ENCODE measurements at places on chromosomes 13 and 19.
A peak's percentile ranks its signal among the peaks of the same experiment; 100 is the strongest.

GRCh38 chr13:62879071-62879470 lies 1463.4 kb upstream of the PCDH20 start:
- no peak for DNase-seq

DNA sequence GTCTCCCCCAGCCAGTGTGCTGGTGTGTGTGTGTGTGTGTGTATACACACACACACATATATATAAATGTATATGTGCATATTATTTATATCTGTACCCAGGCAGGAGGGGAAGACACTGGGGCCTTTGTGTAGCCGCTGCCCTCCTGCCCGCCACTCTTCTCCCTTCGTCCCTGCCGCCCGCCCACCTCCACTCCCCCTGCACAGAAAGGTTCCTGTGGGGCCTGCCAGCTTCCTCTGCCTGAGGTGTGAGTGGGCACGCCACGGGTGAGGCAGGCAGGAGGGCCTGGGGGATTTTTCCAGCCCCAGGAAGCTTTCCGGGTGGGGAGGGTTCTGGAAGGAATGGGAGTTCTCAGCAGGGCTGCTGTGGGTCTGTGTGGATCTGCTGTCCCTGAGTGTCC lies 6.9 kb downstream of the IRF2BP1 start:
- DNase-seq, result no peak

DNA sequence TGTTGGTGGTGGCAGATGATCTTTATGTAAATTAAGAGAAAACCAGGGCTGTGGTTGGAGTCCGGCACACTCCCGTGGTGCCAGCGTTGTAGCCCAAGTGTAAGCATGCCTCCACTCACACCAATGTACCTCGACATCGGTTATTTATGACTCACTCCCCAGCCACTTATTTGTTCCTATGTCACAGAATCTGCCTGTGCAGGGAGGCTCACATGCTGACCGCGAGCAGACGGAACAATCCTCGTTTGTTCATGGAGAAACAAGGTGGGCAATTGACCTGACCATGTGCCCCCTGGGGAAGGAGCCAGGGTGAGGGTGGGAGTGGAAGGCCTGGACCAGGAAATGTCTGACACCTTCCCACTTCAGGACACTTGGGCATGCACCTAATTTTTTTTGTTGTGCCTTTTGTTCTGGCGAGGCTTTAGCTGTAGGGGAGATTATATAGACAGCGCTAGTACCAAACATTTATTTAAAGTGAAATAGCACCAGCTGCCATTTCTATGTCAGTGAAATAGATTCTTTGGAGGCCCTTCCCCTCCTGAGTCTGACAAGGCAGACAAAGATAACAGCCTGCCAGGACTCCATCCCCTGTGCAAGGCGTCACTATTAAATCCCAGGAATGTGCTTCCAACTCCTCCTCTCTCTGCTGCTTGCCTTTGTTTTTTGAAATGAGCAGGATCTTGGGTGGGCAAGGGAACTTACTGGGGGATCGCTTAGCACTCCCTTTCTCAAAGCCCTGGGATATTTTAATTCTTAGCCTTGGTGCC lies 394.2 kb downstream of the FGF9 start:
- no peak for DNase-seq

- no peak for DNase-seq
Measured at GRCh38 chr13:105936816-105937215, 598.6 kb downstream of the EFNB2 start.

GRCh38 chr13:111399334-111399733 lies 78.9 kb downstream of the TEX29 start:
- DNase-seq, result no peak

DNA sequence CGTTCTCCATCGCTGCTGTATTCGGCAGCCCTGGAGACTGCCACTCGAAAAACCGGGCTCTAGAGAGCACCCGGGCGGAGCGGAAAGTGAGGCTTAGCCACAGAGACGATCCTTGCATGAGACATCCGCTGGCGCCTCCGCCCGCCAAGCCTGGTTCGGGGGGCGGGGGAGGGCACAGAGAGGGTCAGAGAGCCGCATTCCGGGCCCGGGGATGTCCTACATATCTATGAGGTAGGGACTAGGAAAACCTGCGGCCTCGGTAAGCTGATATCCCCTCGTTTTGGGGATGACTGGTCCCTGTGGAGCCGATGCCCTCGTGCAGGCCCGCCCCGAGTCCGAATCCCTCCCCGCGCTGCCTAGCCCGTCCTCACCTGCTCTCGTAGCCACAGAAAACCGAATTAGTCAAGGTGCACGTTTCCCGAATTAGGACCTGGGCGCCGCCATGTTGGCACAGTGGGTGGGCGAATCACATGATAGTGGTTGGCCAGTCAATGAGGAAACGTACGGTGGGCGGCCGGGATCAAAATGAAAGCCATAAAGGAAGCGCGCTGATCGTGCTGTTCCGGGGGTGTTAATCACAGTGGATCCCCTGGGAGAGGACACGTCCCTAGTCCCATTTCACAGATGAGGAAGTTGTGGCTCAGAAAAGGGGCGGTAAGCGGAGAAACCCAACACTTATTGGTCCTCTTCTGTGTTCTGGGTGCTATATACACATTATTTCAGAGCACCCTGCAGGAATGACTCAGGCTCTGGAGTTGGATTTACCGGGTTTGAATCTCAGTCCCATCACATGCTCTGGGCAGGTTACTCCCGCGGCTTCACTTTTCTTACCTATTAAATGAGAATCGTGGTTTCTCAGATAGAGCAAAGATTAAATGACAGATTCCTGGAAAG lies at the start of gene TRMT1:
TRMT1 (minus strand) TSS at position 459 of the 894 bp plus-strand sequence; CDS start at position 118, 341 bp downstream.
- DNase-seq, result peak; percentile 66

DNA sequence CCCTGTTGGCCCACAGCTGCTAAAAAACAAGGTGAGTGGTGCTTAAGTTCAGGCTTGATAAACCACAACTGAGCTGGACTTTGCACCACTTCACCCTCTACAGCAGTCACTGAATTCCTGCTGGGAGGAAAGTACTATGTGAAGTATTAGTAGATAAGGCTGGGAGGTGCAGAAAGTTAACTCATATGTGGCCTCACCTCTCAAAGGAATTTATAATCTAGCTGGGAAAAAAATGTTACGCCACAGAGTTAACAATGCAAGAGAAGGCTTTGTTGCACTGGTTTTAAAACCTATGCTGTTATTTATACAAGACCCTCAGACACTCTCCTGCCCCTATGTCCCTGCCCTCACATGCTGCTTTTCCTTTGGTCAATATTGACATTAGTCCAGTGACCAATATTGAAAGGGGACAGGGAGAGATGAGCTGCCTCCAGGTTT lies 60.9 kb downstream of the LIG4 start:
- no peak for DNase-seq

DNA sequence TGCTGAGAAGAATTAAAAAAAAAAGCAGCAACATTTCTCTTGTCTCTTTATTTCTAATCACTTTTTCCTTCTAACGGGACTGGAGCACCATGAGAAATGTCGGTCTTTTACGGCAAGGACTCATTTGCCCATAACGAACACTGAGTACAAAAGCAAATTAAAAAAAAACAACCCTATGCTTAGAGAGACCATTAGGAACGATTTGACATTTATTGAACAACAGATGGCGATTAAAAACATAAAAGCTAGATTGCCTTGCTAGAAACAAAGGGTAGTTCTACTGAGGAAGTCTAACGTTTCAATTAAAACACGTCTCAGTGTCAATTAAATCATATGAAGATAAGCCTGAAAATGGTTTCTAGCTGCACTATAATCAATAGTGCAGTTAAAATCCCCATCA lies 51.1 kb downstream of the OLFM4 start:
- no peak for DNase-seq

DNA sequence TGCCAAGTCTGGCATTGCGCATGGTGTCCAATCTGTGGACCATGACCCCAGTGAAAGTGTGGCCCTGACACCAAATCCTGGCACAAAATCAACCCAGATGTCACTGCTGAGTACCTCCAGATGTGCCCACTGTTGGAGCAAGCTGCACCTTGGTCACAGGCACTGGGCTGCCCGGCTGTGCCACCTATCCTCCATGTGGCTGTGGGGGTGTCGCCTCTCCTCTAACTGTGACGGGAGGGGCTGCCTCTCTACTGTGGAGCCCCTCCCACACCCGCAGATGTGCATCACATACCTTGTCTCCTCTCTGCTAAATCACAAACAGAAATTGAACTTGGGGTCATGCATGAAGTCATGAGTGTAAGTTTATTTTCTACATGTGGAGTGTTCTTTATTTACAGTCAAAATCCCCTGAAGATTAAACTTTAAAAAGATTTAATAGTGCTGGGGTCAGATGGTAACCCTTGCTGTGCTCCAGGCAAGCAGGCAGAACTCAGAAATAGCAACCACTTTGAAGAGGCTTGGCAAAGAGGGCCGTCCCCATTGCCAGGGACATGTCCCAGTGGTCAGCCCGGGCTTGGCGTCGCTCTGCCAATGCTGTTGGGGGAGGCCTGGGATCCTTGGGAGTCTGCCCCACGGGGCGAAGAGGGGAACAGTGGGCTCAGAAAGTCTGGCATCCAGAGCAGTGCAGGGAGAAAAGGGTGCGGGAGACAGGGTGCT lies 46.4 kb upstream of the ZNF536 start:
- DNase-seq, result no peak

- no peak for DNase-seq
Measured at GRCh38 chr19:43799502-43800142, 2.6 kb downstream of the LYPD5 start.

DNA sequence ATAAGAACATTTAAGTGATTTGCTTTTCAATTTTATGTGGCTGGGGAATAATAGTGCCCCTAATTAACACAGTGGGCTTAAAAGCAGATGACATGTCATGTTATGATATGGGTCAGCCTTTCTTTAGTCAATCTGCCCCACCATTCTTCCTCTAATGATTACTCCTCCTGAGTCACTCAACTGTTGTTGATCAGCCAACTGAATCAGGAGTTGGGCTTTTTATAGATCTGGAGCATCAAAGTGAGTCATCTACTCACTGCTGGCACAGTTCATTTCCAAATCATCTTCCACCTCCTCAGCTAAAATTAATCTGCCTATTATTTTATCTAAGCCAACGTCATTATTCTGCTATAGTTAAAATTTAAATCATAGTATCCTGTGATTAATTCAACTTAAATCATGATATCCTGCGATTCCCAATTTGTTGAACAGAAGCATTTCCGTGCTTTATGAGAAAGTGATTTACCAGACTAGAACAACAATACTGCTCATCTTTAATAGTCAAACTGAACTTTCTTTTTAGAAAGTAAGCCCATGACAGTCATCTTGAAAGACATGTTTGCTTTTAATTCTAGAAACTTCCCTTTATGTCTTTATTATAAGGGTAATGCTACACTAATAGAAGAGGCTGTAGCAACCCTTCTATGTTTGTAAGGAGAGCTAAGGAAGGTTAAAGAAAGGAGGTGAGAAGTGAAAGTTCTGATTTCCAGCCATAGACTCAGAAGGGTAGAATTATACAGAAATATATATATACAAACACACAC lies 551.4 kb downstream of the TBC1D4 start:
- no peak for DNase-seq

DNA sequence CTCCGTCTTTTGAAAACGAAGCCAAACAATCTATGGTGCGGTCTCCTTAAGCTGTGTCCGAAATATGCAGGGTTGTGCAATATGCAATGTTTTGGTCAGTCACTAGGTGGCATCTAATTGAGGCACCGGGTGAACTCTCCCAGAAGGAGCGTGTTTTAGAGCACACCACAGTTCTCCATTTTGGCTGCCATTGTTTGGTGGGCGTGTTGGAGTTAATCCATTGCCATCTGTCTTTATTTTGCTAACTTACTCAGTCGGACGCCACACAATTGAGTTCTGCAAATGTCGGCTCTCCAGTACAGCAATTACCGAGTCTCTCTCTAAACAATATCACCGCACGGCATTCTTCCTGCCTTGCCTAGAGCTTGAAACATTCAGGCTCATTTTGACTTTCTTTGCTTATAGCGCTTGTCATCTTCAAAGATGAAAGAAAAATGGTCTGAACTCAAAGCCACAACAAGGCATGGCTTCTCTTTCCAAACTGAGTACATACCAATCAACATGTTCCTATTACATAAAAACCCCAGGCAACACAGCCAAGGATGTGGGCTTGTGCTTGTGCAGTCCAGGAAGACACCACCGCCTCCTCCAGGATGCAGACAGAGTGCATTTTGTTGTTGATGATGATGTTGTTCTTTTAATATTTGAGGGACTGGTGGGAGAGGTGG lies 182.0 kb upstream of the SERP2 start:
- DNase-seq, result no peak

- DNase-seq, result no peak
Measured at GRCh38 chr13:30837227-30838159, 68.6 kb upstream of the MEDAG start.

DNA sequence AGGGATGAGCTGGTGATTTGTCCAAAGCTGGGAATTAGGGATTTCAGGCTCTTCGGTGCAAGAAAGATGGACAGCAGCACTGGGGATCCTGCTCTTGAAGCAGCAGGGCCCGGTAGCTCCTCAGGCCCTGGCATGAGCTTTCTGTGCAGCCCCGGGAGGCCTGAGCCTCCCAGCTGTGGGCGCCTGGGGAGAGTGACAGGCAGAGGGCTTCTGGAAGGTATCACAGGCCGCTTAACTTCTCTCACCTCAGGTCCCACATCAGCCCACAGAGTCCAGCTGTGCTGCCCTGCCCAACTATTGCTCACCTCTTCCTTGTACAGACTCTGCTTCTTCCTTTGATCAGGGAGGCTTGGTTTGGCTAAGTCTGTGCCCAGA lies 14.6 kb upstream of the ZNF536 start:
- DNase-seq, result no peak

DNA sequence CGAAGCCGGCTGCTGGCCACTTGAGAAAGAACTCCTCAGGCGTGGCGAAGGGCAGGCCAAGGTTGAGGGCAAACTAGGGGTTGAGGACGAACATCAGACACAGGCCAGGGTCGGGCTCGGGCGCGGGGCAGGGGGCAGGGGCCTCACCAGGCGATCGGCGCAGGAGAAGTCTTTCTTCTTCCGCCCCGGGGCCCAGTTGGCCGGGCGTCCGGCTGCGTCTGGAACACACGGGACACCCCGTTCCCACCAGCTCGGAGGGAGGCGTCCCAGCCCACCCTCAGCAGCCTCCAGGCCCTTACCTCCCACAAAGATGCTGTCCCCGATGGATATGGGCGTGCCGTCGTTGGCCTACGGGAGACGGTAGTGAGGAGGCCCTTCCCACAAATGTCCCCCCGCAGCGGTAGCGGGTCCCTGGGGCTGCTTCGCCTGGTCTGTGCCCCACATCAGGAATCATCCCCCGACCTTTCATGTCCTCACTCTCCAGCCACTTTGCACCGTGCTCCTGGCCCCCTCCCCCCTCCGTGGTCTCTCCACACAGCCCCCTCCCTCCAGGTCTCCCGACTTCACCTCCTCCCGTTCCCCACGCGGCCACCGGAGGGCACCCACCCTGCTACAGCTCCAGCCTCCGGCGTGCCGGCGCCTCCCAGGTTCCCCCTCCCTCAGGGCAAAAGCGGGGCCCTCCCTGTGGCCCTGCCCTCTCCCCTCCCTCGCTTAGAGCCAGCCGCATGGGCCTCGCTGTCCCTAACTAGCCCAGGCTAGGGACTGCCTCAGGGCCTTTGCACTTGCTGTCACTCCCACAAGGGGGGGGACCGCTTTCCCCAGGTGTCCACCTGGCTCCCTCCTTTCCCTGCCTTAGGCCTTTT lies 4.8 kb downstream of the PNKP start:
- no peak for DNase-seq

GRCh38 chr19:56191115-56191514 lies 6.5 kb downstream of the ZSCAN5B start:
- DNase-seq, result no peak
